Gastrocnemius medialis (tissue), 4 donors: ENCODE measurements at places on chromosomes 12 and 14. TPM values are rescaled to one million over a fixed set of nuclear protein-coding genes. Genes with fewer than 3 reads are reported as not detected.

DNA sequence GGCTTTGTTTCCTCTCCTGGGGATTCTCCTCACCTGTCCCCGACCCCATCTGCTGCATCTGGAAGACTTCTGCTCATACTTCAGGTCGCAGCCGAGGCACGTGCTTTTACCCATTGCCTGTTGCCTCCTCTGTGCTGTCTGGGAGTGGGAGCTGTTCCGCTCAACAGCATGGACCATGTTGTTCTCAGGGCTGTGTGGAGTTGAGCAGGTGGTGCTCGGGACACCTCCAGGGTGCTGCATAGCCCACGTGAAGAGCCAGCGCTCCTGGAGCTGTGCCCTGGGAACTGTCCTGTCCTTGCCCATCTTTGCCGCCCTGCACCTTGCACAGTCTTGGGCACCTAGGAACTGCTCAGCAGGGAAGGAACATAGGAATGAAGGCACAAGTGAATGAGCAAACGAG is 62.4 kb downstream of the IQSEC3 start:
- no peak for DNase-seq

DNA sequence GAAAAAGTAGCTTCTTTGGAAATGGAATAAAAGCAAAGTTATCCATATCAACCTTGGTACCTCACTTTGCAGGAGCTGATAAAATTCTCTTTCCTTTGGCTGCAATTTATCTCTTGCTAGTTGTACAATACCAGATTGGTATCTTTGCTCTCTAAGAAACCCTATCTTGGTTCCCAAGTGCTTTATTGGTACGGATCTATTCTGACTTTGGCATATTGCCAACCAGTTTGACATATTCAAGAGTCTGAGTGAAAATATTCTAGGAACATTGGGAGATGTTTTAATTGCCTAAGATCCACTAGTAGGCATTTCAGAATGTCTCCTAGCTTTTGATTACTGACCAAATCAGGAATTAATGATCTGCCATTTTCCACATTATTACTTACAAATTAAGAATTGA is 167.2 kb upstream of the ATP2B1 start:
- DNase-seq: no peak

DNA sequence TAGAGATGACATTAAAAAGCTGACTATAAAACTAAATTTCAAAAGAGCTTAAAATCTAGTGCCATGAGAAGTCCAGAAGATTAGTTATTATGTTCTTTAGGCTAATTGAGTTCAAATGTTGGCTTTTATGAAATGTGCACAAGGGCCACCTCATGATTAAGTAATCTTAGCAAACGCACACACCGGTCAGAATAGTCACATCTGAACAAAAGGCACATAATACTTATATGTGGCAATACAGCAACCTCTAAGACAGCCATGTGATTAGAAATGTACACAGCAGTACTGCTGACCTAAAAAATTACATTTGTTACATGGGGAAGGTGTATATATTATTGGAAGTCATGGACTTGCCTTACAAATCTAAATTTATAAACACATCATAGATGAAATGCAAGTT is 344.7 kb upstream of the GARIN6 start:
- DNase-seq: no peak

Gene KRT83
- not detected for total RNA-seq

Gene TTC7B
- total RNA-seq: 35.4 TPM
